M059J (cell line): ENCODE measurements at places on chromosomes 3 and 15. TPM values are rescaled to one million over a fixed set of nuclear protein-coding genes. Genes with fewer than 3 reads are reported as not detected.

Gene PTX3
- total RNA-seq = 17.6 and 24.0 TPM in 2 replicates

Gene PDHB
- 172 and 254 TPM in 2 replicates for total RNA-seq

Gene NBEAL2
- total RNA-seq = 1.5 and 3.5 TPM in 2 replicates

Gene ONECUT1
- 0.07 and 1.1 TPM in 2 replicates for total RNA-seq
